ENCODE measurements at places on chromosomes 4 and X.

GRCh38 chr4:139535228-139535870, 20.7 kb downstream of the SETD7 start:
- DNase-seq: no peak

GRCh38 chrX:133297284-133297683, 79.1 kb upstream of the TFDP3 start:
- DNase-seq: no peak

DNA sequence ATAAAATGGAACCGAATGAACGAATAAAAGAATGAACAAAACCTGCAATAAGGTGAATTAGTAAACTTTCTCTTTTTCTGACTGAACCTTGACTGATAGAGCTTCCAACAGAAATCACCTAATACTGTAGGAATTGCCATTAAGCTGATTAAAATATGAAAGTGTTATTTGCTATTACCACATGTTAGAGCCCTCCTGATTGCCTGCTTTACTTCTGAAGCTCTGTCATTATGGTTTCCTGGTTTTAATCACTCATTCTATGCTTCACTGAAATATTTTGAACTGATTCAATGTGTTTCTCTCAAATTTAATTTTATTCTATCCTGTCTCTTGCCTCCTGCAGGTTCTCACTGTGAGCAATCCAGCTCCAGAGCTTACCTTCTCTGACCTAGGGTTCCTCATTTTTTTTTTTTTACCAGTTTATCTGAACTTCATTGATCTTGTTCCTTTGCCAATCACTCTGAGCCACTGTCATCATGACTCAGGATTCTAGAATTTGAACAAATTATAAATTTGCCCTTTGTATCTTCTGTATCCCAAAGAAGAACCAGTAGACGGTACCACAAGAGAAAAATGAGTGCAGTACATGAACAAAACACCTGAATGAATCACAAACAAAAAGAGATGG, 48.1 kb upstream of the UGT2B15 start:
- DNase-seq: no peak

DNA sequence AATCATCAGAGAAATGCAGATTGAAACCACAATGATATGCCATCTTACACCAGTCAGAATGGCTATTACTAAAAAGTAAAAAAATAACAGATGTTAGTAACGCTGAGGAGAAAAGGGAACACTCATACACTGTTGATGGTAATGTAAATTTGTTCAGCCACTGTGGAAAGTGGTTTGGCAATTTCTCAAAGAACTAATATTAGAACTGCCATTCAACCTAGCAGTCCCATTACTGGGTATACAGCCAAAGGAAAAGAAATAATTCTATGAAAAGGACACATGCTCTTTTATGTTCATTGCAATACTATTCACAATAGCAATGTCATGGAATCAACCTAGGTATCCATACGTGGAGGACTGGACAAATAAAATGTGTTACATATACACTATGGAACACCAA, 566.3 kb downstream of the STPG2 start:
- DNase-seq: no peak

DNA sequence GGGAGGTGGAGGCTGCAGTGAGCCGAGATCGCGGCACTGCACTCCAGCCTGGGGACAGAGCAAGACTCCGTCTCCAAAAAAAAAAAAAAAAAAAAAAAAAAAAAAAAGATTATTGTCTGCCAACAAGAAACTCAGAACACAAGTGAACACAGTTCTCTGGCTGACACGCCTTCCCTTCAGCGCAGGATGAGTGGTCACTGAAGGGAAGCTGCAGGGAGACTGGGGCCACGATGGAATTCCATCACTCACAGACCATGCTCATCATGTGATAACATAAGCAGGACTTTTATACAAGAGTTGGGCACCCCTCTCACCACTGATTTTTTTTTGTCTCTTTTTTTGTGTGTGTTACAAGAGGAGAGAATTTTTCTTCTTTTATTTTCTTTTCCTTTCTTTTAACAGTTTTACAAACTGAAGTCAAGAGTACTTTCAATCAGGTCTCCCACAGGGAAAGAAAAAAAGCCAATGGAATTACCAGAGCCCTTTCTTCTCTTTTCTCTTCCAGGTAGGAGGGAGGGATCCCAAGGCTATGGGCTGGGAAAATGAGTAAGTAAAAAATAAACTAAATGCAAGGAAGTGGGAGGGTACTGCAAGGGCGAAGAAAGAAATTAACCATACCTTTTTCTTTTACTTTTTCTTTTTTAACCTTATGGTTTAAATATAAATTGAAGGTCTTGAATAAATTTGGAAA, 435.6 kb downstream of the GPM6A start:
- DNase-seq: no peak

GRCh38 chr4:2757426-2757825, 1.3 kb upstream of the TNIP2 start:
- no peak for DNase-seq

DNA sequence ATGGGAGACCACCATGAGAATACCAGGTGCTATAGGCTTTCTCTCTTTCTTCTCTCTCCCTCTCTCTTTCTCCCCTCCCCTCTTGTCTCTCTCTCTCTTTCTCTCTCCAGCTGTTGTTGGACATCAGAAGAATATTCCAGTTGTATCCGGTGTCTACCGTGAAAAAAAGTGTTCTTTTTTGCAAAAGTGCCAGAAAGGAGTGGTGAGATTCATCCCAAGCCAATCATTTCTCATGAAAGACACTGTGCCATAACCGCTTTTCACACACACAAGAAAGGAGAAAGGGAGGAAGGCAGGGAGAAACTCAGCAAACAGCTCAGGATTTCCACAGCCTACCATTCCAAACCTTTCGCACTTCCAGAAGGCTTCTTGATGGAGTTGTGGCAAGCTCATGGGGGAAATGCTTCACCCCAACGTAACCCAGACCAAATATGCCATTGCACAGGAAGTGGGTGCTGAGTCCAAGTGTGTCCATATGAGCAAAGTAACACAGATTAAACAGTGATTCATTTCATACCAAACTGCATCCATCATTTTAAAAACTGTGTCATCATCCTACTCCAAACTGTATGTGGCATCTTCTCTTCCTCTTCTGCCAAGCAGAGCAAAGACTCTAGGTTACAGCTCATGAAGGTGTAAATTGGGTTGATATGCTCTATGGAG, 224.0 kb downstream of the APBB2 start:
- DNase-seq: no peak

GRCh38 chr4:13176741-13177142, 307.4 kb downstream of the RAB28 start:
- no peak for DNase-seq

GRCh38 chr4:189787216-189788031, 153.2 kb upstream of the FRG1 start:
- no peak for DNase-seq

- no peak for DNase-seq
Observed at GRCh38 chr4:159055833-159056232, 47.0 kb upstream of the RAPGEF2 start.

GRCh38 chr4:100674976-100675375, 157.2 kb upstream of the EMCN start:
- no peak for DNase-seq

DNA sequence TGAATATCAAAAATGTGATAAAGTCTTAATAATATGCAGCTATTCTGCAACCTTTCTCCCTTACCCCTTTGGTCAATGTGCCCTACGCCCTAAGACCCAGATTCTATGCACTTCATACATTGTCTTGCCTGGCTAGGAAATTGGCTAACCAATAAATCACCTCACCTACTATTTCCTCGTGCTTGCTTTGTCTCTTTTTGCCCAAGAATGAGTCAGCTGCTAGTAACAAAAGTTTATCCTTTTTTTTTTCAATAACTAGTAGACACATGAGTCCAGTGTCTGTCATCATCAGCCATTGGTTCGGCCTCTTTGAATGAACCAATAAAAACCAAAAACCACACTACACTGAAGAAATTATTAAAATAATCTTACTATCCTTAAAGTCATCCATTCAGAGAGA, 387.1 kb downstream of the PPP3CA start:
- no peak for DNase-seq

DNA sequence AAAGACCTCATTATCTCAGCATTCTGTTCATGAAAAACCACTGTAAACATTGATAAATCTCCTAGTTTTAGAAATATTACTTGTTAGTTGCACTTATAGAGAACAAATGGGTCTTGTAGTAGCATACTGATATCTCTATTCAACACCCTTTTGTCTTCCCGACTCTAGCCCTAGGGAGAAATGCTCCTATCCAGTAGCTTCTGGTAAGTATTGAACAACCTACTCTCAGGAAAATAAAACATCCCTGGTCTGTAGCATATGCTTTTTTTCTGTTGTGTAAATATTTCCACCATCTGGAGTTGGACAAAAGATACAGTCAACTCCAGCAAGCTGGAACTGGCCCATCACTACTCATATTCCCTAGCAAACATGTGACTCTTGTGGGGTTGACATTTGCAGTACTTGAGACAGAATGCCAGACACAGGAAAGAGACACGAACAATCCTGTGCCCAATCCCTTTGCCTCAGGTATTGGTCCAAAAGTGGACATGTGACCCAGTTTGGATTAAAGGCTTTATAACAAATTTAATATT, 188.2 kb downstream of the GC start:
- DNase-seq: no peak

DNA sequence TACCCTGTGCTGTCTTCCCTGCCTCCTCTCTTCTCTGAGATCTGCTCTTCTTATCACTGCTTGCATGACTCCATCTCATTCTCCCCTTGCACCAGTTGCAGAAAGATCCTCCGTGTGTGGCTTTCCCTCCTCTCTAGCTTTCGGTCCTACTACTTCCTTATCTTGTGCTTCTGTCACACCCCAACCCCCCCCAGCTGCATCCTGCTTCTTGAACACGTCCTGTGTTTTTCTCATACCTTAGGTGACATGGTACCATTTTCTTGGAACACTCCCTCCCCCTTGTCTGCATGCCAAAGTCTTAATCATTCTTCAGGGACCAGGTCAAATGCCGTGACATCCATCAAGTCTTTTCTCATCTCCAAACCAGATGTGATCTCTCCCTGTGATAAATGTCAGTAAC, 46.4 kb downstream of the FHL1 start:
- DNase-seq: no peak

GRCh38 chrX:54807524-54808108, at the start of gene MAGED2:
MAGED2 (plus strand) TSS chrX:54807745; CDS start chrX:54809332, 1,587 bp downstream.
- peak; percentile 39 for DNase-seq

GRCh38 chr4:79638735-79639134, 230.7 kb upstream of the GK2 start:
- DNase-seq: no peak

DNA sequence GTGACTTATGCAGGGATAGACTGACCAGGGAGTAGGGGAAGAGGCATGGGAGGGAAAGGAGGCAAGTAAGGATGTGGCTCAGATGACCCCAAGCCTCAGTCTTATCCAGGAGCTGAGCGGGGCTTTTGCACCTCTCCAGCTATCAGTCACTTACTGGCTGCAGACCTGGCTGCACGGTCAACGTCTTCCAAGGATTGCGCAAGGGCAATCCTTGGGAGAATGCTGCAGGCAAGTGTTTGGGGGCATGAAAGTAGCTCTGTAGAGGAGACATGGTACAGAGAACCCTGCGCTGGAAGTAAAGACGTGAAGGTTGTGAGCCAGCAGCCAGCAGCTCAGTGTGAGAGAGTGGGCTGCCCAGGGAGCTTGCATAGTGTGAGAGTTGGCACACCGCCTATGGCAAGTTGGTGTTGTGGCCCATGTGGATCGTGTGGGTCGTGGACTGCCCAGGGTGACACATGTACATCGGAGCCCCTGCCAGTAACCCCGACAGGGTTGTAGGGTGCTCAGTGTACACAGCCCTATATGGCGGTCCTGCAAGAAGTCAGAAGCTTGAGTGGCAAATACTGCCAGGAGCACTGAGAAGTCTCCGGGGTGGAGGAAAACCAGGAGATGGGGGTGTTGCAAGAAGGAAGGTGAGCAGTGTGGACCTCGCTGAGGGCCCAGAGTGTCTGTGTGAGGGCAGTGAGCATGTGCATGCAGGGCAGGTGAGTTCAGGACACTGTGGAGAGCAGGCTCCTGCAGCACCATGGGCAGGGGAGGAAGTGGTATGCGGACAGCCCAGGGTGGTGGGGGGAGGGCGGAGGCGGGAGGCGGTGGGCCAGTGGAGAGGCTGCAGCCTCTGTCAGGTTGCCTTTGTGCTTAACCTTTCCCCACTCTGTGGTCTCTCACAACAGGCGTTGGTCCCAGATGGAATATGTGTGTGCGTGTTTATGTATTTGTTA, 50.9 kb downstream of the KIT start:
- no peak for DNase-seq

Measured in activated T-cell treated with anti-CD3 and anti-CD28 coated beads for 1 hour (primary cell).